ENCODE measurements at places on chromosomes 1 and 21. TPM values are rescaled to one million over a fixed set of nuclear protein-coding genes. Genes with fewer than 3 reads are reported as not detected.

DNA sequence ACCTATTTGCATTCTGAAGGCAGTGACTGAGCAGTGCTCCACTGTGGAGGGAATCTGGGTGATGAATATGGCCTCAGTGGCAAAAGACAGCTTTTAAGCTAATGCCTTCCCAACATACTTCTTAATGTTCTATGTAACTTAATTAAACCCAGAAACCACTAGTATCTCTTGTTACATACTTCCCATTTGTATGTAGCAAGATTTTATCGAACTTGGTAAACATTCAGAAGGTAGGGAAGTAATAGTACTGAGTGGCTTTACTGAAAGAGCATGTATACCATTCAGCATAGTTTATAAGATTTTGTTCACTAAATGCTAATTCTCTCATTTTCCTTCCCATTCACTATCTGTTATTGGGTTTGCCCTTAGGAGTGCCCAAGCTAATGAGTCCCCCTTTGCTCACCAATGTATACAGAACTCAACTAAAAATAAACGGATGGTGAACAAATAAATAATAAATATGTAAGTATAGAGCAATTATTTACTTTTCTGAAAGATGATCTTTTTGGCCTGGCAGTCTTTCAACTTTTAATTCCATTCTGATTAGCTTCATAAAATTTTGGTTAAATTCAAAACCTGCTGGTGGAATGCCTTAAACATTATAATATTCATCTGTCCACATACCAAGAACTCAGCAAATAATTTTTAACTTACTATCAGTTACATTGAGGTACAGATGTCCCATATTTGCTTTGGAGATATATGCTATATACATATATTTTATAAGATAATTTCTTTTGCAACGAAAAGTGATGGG, 204.4 kb downstream of the APP start:
- no peak for DNase-seq

CD101 gene
- 1.6 TPM for total RNA-seq

DNA sequence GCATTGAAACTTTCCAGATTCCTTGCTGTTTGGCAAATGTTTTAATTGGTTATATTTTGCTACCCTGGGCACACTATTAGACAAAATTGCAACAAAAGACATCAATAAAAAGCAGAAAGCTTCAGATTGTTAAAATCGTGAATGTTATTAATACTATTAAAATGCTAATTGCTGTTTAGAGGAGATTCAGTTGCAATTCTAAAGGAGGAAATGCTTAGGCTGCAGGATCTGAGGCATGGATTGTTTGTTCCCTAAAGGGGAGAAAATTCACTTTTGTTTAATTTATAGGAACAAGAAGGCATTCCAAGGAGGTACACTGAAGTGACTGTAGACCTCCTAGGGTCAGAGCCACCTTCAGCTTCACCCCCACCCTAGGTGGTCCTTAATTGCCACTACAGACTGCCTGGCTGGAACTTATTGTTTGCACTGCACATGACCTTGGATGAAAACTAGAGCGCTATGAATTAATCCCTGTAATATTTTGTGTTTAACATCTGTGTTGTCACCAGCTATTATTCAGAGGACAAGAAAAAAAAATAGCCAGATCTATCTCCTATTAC, 1266.9 kb upstream of the ADGRL2 start:
- no peak for DNase-seq

DNA sequence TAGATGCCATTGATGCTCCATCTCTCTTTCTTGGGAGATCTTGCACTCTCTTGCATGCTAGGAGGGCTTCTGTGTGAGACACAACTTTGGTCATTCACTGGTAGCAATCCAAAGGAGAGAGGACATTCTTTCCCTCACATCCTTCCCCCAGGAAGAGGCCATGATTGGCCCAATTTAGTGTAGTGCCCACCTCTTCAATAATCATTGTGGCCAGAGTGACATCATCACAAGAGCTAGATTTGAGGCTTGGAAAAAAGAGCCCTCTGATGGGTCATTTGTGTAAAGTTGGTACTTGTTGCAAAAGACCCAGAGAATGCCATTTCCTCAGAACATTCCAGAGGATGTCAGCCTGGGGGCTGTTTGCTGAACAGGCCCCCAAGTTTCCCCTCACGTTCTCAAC, 30.2 kb downstream of the S100A6 start:
- no peak for DNase-seq

DNA sequence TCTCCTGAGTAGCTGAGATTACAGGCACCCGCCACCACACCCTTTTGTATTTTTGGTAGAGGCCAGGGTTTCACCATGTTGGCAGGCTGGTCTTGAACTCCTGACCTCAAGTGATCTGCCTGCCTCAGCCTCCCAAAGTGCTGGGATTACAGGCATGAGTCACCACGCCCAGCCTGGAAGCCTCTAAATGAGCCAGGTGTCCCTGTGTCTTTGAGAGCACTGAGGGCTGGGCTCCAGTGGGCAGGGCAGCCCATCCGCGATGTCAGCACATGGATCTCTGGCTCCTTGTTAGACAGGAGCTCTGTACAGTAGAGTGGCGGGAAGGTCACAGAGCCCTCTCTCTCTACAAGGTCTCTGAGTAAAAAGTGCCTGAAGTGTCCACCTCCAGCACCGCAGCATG, 124.3 kb downstream of the PGBD5 start:
- peak; percentile 14 for DNase-seq

GRCh38 chr1:24920533-24920925, 9.5 kb downstream of the RUNX3 start:
- DNase-seq: no peak

SLAMF7 gene
- total RNA-seq: 1.2 TPM

Data from cardiac septum (tissue), 1 donor.